ENCODE measurements at places on chromosomes 12 and 14.

DNA sequence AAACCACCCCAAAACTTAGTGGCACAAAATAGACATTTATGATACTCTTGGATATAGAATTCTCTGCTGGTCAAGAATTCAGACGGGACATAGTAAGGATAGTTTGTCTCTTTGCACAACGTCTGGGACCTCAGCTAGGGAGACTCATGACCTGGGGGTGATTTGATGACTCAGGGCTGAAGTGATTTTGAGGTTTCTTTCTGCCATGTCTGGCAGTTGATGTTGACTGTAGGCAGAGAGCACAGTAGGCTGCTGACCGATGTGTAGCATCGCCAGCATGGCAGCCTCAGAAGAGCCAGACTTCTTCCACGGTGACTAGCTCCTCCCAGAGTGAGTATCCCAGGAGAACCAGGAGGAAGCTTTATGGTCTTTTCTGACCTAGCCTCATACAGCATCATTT lies 88.9 kb upstream of the FRMD6 start:
- ATAC-seq: no peak

DNA sequence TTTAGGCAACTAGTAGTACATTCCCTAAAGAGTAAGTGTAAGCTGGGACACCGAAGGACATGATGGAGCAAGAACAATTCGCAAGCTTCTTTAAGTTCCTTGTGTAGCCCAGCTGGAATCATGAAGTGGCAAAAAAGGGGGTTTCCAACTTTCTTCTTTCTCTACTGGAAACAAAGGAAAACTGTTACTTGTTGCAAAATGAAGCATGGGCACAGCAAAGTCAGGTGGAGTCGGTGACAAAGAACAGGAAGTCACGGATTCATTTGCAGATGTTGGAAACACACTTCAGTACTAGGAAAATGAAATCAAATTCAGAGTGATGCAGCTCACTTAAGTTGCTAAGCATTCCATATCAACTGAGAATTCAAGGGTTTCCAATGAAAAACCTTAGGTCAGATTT lies 706.9 kb upstream of the STXBP6 start:
- ATAC-seq: no peak

- ATAC-seq: no peak
These were observed 298.1 kb upstream of the SYT1 start for GRCh38 chr12:78566456-78566855.

GRCh38 chr12:132284071-132284826 lies 45.1 kb downstream of the GALNT9 start:
- ATAC-seq: no peak

DNA sequence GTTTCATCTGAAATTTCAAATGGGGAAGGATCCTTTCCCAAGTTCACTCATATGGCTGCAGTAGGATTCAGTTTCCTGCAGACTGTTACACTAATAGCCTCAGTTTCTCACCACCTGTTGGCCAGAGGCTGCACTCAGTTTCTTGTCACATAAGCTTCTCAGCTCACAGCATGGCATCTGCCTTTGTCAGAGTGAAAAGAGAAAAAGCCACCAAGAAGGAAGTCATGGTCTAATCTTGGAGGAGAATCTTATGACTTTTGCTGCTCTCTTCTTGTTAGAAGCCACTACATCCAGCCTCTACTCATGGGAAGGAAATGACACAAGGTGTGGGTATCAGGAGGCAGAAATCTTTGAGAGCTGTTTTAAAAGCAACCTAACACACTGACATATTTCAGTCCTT lies 39.4 kb upstream of the BTG1 start:
- ATAC-seq: peak; percentile 73

- ATAC-seq: no peak
These were observed 9.2 kb downstream of the ASCL4 start for GRCh38 chr12:107783406-107784376.

GRCh38 chr12:10184261-10184843 lies 5.5 kb downstream of the TMEM52B start:
- ATAC-seq: no peak

DNA sequence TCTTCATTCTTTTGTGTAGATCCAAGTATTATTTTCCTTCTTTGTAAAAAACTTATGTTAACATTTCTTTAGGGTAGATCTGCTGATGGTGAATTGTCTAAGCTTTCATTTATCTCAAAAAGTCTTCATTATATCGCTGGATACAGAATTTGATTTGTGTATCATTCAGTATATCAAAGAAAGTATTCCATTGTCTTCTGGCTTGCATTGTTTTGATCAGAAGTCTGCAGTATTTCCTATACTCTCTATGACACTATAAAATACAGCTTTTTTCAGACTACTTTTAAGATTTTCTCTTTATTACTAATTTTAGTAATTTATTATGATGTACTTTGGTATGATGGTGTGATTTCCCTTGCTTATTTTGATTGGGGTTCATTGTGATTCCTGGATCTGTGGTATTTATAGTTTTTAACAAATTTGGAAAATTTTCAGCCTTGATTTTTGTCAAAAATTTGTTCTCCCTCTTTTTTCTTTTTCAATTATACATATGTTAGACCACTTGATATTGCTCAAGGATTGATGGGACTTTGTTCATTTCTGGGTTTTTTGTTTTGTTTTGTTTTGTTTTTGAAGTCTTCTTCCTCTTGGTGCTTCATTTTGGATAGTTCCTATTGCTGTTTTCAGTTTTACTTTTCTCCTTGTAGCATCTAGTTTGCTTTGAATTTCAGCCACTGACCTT lies 176.5 kb downstream of the ZFP36L1 start:
- ATAC-seq: no peak

All from activated CD4-positive, CD25-positive, alpha-beta regulatory T cell treated with anti-CD3 and anti-CD28 coated beads, Interleukin-2, amount 50 U/mL, for 24 hours (primary cell).